Activated CD4-positive, alpha-beta T cell treated with anti-CD3 and anti-CD28 coated beads, Interleukin-2, Interleukin-6, amounts not matched to agents 100 ng/mL and 50 ng/mL, durations not matched to agents 16 hours and 8 hours (primary cell): ENCODE measurements at places on chromosomes 1 and 21.

DNA sequence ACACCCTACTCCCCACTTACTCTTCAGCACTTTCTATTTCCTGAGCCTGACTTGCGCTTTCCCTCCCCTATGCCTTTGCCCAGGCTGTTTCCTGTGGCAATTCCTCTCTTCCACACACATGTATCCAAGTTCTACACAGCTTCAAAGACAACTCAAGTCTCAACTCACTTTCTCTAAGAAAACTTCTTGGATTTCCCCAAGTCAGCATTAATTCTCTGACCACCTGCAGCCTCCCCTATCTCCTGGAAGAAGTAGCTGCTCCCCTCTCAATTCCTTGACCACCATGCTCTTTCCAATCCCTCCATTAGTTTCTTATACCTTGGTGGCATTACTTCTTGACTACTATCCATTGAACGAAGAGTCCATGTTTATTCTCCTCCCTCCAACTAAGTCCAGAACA is 42.8 kb downstream of the NMNAT2 start:
- DNase-seq = no peak

GRCh38 chr1:233020426-233020825 is 70.0 kb downstream of the NTPCR start:
- DNase-seq = no peak

GRCh38 chr1:7942214-7942921 is 1.7 kb upstream of the TNFRSF9 start:
- DNase-seq = peak; percentile 40

- peak; percentile 67 for DNase-seq
Measured at GRCh38 chr1:45299981-45300668, 26.6 kb upstream of the HPDL start.

DNA sequence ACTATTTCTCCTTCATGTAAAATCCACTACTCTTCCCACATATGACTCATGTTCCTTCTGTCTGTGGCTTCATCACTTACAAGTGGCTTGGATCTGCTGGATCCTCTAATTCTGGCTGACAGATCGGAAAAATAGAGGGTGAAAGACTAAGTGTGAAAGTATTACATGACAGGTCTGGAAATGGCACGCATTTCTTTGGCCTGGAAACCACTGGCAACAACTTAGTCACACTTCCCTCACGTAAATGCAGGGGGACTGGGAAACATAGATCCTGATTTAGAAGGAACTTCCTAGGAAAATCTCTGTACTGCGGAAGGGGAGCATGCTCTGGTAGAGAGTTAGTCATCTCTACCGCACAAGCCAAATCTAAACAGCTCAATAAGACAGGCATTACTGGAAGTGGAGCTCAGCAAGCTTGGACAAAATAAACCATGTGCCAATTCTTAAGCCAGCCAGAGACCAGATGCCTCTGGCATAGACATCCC is 305.4 kb upstream of the PTBP2 start:
- no peak for DNase-seq

- DNase-seq = no peak
Measured at GRCh38 chr1:115118611-115119010, 29.3 kb upstream of the TSPAN2 start.

- peak; percentile 41 for DNase-seq
Measured at GRCh38 chr21:29371464-29371863, 72.7 kb downstream of the BACH1 start.

DNA sequence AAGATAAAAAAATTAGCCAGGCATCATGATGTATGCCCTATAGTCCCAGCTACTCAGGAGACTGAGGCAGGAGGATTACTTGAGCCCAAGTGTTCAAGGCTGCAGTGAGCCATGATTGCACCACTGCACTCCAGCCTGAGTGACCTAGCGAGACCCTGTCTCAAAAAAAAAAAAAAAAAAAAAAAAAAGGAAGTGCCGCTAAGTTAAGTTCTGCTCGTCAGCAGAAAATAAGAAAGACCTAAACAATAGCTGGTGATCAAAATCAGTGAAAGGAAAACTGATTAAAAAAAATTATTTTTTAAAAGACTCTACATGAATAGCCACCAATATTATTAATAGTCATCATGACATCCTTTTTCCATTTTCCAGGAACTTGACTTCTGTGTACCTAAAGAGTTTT is 44.2 kb upstream of the MTR start:
- no peak for DNase-seq

- DNase-seq = no peak
Measured at GRCh38 chr1:116680752-116681151, 13.2 kb upstream of the IGSF3 start.

- DNase-seq = no peak
Measured at GRCh38 chr21:32249511-32250280, 29.2 kb downstream of the MIS18A start.

GRCh38 chr1:193417403-193417802 is 231.0 kb upstream of the B3GALT2 start:
- no peak for DNase-seq

- no peak for DNase-seq
Measured at GRCh38 chr1:78490861-78491450, at the start of gene PTGFR. Gene PTGFR (plus strand): TSS chr1:78490974. CDS start chr1:78492744, 1,770 bp downstream.

DNA sequence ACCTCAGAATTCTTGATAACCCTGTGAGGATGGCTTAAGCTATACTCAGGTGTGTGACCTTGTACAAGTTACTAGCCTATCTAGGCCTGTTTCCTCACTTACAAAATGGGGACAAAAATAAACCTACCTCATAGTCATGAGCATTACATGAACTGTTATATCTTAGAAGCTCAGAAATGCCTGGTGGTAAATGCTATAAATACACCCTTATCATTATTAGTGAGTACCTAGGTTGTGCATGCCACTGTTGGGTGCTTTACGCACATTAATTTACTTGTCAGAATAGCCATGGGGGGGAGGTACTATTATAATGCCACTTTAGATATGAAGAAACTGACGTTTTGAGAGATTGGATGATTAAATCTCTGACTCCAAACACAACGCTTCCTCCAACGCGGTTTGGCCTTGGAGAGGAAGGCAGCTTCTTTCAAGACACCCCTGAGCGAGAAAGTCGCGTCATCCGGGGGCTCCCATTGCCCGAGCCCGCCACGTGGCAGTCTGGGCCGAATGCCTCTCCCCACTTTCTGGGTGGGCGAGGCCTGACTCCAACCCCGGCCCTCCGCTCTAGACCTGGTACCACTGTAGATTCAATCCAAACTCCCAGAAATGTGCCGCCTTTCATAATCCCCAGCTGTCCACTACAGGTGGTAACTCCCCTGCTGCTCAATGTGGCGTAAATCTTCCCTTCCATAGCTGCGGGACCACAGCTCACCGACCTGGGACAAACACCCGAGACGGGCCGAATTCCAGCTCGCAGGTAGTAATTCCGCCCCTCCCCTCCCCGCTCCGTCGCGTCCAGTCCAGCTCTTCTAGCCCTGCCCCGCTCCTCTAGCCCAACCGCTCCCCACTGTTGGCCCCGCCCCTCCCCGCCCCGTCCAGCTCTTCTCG is 771 bp upstream of the RAD54L start:
- DNase-seq = peak; percentile 69

DNA sequence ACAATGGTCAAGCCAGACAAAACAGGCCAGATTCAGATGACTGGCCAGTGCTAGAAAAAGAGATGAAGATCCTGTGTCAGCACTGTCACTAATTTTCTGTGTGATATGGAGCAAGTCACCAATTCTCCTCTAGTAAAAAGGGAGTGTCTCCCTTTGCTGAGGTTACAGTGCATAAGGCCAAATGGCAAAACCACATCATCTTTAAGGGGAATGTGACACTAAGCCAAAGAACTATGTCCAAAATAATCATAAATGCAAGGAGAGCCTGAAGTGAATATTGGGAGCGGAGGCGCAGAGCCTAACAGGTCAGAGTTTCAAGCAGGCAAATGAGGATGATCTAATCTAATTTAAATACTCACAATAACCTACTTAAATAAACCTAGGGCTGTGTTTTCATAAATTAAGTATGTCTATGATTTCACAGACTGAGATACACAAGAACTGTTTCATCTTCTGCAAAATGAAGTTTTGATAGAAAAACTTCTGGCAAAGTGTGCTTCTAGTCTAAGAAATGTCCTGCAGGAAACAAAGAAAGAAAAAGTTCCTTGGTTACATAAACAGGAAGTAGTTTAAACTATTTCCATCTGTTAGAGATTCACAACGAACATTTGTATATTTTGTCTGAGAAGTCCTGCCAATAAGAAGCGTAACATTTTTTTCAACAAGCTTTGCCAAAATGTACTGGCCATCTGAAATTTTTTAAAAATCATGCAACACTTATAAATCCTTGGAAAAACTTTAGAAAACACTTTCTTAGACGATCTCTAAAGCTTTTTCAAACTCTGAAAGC is 290.2 kb downstream of the LRRC40 start:
- no peak for DNase-seq

DNA sequence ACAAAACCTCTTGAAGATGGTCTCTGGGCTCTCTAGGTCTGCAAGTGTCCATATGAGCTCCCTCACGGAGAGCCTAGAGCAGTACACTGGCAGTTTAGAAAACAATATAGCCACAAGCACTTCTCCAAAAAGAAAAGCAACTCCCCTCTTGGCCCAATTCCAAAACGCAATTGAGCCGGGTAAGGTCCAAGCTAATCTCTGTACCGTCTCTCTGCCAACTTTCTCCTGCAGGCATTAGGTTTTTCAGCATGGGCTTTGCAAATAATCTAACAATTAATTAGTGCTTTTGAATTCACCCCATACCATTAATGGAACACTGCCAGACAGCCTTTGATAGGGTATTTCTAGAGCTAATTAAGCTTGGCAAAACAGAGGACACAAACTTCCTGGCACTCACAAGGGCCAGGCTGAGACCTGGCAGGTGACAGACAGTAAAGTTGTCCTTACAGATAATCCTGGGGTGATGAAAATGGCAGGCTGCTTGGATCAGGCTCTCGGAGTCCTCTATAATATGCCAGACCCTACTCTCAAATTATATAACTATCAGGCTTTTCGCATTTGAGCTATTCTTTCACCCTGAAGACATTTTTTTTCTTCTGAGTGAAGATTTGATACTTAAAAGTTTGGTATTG is 39.8 kb downstream of the TGFBR3 start:
- no peak for DNase-seq

DNA sequence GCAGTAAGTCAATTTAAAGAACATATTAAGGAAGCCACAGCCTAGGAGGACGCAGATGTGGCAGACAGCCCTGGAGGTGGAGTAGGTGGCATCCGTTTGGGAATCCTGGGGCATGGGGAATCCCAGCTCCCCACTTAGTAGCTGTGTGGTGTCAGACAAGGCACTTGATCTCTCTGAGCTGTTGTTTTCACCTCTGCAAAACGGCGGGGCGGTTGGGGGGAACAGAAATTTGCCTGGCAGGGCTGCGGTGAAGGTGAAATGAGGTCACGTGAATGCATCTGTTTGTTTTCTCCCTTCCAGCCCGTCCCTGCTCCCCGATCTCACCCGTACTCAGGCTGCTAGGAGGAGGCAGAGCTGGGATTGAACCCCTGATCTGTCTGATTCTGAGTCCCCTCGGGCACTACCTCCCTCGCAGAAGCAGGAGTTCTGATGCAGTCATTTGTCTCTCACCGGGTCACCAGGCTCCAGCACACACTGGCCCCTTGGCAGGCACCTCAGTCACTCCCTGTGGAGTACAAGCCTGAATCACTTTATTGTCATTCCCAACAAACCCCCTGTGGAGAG is 2.2 kb upstream of the LAPTM5 start:
- peak; percentile 63 for DNase-seq

GRCh38 chr1:179322557-179322956 is 29.0 kb downstream of the SOAT1 start:
- no peak for DNase-seq

DNA sequence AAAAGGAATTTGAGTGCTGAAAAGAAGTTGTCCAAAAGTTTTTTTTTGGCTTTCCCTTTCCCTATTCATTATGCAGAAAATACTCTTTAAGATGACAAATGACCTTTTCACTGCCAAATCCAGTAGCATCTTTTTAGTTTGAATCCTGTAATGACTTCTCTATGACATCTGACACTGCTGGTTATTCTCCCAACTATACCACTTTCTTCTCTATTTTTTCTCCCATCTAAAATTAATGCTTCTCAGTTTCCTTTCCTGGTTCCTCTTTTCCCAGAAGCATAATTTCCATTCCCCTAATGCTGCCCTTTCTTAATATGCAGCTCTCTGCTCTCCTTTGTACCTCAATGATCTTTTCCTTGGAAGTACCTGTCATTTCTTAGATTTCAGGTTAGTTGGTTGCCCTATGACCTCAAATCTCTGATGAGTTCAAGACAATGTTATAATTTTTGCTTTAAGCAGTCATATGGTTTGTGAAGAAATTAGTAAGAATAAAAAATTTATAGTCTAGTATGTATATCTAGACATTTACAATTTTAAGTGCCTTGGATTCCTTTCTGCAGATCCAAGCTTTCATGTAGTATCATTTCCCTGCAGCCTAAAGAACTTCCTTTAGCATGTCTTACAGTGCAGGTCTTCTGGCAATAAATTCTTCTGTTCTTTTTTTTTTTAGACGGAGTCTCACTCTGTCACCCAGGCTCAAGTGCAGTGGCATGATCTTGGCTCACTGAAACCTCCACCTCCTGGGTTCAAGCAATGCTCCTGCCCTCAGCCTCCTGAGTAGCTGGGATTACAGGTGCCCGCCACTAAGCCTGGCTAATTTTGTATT is 150.8 kb downstream of the CDC42BPA start:
- DNase-seq = no peak
